Transverse colon (tissue), 4 donors: ENCODE measurements at places on chromosomes 7 and 10.
A peak's percentile ranks its signal among the peaks of the same experiment; 100 is the strongest.

DNA sequence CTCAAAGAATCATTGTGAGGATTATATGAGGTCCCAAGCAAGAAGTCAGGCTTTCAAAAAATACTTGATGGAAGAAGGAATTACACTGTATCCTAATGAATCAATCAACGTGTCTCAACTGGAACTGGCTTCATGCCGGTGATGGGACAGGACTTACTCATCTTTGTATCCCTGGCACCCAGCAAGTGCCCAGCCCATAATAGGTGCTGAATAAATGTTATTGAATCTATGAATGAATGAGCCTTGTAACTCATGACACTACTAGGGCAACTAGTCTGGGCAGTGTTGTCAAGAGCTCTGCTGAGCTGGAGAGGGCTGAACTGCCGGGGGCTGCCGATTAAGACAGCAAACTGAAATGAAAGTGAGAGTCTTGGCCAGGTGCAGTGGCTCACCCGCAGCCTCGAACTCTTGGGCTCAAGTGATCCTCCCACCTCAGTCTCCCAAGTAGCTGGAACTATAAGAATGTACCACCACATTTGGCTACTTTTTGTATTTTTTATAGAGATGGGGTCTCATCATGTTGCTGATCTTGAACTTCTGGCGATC, 87.2 kb upstream of the KIF5B start:
- DNase-seq = no peak

GRCh38 chr7:53542157-53542556, 506.7 kb downstream of the POM121L12 start:
- no peak for DNase-seq

DNA sequence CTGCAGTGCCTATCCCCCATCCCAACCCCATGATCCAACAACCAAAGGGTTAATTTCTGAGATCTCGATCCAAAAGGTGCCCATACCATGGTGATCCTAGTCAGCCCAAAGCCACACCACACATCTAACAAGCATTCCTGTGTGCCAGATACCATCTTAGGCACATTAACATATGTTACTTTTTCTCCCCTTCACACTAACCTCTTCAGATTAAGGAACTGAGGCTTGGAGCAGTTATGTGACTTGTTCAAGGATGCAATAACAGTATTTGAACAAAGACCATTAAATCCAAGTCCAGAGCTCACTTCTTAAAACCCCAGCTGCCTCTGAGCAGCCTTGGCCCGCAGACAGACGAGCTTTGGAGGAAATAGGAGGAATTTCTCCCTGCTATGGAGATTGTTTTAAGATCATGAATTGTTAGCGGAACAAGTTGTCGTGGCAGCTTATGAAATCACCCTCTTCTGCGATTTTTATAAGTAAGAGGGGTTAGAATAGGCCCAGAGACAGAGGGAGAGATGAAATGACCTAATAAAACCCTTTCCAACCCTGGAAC, 327.2 kb downstream of the KCNMA1 start:
- DNase-seq = no peak

DNA sequence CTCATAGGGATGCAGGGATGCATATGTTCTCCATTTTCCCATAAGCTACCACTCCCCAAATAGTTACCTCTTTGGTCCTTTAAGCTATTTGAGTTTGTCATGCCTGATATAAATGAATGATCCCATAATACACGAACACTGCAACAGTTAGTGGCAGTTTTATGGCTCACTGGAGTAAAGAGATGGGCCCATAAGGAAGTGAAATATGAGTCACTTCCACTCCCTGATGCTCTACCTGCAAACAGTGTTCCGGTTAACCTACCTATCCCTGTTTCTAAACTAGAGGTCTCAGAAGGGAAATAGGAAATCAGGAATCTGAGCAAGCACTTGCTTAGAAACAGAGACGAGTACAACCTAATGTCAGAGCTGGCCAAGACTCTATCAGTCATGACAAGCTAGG, 71.7 kb downstream of the CALD1 start:
- DNase-seq = no peak

DNA sequence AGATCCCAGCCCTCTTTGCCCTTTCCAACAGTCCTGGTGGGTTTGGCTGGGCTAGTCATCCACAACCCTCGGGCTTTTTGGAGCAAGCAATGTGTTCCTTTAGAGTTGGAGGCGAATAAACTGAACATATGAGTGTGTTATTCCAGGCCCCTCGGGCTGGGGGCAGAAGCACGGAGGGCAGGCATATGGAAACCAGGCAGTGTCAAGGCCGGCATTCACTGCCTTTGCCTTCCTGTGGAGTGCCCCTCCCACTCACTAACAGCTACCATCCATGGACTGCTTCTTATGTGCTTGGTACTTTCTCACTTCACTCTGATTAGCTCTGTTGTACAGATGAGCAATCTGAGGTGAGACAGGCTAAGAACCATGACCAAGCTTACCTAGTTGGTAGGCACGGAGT, 53.9 kb upstream of the EFCAB10 start:
- DNase-seq = no peak

DNA sequence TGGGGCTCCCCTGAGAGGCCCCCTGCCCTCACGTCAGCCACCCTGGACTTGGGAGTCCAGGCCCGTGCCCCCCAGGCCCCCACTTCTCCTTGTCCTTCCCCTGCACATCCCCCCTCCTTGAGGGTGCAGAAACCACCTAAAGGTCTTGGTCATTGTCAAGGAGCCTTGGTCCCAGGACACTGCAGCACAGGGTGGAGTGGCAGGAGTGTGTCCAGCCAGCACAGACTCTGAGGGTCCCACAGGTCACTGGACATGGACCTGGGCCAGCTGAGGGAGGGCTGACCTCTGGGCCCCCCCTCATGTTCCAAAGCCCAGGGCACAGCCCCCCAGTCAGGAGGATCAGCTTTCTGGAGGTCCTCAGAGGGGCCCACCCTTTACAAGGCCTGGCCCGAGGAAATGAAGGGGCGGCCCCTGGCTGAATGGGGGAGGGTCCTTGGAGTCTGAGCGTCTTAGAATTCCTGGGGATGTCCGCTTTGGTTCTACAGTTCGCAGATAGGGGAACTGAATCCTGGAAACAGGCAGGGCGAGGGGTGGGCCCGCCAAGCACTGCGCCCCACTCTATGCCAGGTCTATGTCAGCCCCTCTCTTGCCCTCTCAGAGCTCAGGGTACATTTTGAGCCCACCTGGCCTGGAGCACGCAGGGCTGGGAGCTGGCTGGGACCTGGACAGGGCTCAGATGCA, 54.0 kb downstream of the PWWP2B start:
- peak; percentile 14 for DNase-seq

DNA sequence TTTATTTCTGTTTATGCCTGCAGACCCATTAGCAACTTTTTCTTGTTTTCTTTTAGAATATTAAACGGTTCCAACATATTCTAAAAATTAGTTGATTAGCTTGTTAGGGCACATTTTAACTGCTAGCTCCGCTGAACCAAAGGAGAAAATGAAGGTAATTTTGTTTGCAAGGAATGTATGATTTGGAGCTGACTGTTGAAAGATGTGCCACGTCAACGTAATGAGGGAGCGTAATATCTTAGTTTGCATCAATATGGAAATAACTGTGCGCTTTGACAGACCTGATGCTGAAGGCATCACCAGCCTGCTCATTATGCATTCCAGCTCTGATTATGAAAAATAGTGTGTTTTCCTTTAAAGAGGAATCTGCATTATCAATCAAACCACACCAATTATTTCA, 102.0 kb upstream of the CTBP2 start:
- no peak for DNase-seq

DNA sequence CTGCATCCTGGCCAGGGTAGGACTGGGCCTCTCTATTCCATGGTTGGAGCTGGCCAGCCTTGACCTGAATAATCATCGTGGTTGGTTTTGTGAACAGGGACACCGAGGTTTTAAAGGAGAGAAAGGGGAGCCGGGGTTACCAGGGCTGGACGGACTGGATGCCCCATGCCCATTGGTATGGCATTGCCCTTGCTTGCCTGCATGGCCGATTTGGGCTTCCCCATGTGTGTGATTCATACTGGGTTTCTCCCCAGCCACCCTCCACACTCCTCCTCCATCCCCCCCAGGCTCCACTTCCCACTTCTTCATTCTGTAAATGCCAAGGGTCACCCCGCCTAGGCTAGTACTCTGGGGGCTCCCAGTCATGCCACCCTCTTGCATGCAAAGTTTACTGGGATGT, 98.8 kb upstream of the MACROH2A2 start:
- no peak for DNase-seq

DNA sequence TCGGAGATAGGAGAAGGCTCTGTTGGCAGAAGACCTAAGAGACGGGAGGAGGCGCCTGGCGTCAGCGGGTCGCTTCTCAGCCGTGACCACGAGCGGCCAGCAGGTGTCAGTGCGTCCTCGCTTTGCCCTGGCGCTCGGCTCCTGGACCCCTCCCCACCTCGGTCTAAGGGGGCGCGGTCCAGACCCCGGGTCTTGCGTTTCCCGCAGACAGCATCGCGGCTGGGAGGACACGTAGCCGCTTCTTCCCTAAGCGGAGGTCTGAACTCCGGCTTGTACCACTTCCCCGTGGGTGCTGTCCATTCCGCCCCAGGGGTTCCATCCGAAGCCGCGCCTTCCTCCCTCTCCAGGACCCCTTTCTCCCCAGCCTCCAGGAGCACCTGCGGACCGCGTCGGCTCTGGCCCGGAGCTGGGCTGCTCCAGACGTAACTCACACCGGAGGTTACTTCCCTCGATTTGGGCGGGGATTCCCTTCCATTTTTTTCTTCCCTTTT, 593 bp upstream of the ADRA2A start:
- peak; percentile 73 for DNase-seq

GRCh38 chr10:89078724-89079672, 88.4 kb downstream of the FAS start:
- DNase-seq = no peak

DNA sequence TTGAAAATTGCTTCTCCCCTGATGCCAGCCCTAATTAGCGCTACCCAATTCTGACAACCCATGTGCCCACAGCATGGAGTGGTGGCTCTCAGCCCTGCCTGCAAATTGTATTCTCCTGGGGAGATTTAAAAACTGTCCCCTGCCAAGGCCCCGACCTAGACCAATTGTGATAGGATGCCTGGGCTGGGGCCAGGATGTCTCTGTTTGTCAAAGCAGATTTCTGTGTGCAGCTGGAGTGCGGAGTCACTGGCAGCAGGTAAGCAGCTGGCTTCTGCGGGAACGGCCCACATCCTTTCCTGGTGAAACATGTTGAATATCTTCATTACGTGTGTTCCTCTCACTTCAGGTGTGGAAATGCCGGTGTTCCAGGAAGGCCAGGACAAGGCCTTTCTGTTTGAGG, 238.6 kb downstream of the WDR37 start:
- no peak for DNase-seq

GRCh38 chr10:69086001-69086509, 1.8 kb upstream of the SRGN start:
- no peak for DNase-seq

- DNase-seq = no peak
Observed at GRCh38 chr10:2278363-2278762, 541.0 kb upstream of the ADARB2 start.

GRCh38 chr7:160958-161725, 31.2 kb upstream of the FAM20C start:
- no peak for DNase-seq

GRCh38 chr7:101533103-101533465, 96.0 kb downstream of the MYL10 start:
- no peak for DNase-seq

DNA sequence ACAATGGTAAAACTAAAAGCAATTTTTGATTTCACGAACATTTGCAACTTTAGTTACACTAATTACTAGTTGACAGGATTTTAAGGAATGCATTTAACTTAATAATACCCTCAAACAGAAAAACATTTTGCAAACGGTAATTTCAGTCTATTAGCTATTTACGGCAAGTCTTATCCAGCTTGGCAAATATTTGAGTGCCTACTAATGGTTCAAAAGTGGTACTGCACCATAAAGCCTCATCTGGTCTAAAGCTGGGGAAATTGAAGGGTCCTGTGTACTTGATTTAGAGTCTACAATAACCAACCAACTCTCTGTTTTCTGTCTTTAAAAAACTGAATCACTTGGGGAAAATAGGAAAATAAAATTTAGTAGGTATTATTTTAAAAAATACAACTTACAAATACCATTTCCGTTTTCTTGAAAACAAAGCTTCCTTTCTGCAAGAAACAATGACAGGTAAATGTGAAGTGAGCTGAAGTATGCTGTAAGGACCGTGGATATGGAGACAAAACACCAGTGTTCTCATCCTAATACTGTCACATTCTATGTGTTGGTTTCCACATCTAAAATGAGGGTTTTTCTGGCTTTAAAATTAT, 142.3 kb downstream of the VPS50 start:
- no peak for DNase-seq

DNA sequence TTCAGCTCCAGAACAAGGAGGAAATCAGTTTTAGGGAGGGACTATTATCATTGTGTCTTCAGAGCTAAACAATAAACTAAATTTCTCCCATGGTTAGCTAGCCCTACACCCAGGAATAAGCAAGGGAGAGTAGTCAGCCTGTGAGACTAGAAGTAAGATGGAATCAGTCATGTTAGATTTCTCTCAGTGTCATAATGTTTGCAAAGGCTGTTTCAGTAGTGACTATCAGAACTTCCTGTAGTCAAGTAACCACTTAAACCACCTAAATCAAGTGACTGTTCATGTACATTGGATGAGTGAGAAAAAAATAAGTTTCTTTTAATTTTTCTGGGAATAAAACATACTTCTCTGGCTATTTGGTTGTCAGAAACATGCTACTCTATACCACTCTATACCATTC, 121.6 kb downstream of the KCND2 start:
- no peak for DNase-seq

- DNase-seq = no peak
Observed at GRCh38 chr10:48594803-48595538, 9.9 kb downstream of the ARHGAP22 start.

GRCh38 chr10:76736392-76736791, 901.2 kb downstream of the KCNMA1 start:
- no peak for DNase-seq

- DNase-seq = no peak
Observed at GRCh38 chr7:99955247-99955646, 20.6 kb downstream of the AZGP1 start.

DNA sequence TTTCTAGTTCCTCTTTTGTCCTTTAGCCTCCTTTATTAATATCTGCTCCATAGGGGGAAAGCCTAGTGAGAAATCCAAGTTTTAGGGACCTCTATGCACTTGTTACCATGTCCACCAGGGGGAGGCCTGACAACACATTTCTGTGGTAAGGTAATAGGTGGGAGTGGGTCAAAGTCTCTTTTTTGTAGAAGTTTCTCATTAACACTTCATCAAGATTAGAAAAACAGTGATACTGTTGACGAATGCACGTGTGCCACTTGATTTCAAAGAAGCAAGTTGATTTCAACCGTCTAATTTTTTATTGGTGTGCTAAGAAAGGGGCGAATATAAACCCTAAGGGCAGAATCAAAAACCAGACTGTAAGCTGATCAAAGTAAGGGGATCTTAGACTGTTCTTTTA, 30.6 kb downstream of the CISD1 start:
- peak; percentile 65 for DNase-seq

GRCh38 chr7:44309271-44310091, 15.9 kb downstream of the CAMK2B start:
- DNase-seq = peak; percentile 46

GRCh38 chr10:7534480-7534852, 123.6 kb upstream of the SFMBT2 start:
- DNase-seq = no peak

- DNase-seq = no peak
Observed at GRCh38 chr7:107025449-107026103, 18.9 kb upstream of the PRKAR2B start.

GRCh38 chr10:80205477-80206276, at the start of gene ANXA11:
Gene ANXA11 (minus strand): TSS chr10:80205537. CDS start chr10:80172861, 32,676 bp downstream.
- DNase-seq = peak; percentile 92
